Activated naive CD8-positive, alpha-beta T cell treated with anti-CD3 and anti-CD28 coated beads, Interleukin-2, amount 50 U/mL, for 24 hours (primary cell): ENCODE measurements at places on chromosomes 4 and X.

GRCh38 chr4:54085284-54085683 is 14.7 kb upstream of the GSX2 start:
- no peaks in the 10 kb centered on the region for H3K4me1 ChIP-seq
- peaks cover 13% of the 10 kb centered on the region for H3K27me3 ChIP-seq
- DNase-seq, result no peak
- H3K27ac ChIP-seq, result no peak overlapping the region

DNA sequence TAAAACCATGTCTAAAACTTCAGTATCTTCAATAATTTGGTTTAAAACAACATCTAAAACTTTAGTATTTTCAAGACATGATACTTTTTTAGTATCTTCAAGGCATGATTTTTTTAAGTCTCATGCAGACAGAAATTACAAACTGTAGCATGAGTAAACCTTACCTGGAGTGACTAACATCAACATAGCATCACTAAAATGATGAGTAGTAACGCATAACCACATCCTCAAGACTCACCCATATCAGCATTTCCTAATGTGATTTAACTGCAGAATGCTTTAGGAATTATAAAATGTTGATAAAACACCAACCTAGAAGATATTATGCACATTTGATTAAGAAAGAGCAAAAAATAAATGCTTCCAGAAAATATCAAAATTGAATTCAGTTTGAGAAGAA is 19.7 kb upstream of the EDNRA start:
- H3K36me3 ChIP-seq, result no peaks in the 10 kb centered on the region
- no peak overlapping the region for H3K4me3 ChIP-seq
- DNase-seq, result no peak
- H3K4me1 ChIP-seq, result no peaks in the 10 kb centered on the region
- no peak overlapping the region for H3K27ac ChIP-seq

DNA sequence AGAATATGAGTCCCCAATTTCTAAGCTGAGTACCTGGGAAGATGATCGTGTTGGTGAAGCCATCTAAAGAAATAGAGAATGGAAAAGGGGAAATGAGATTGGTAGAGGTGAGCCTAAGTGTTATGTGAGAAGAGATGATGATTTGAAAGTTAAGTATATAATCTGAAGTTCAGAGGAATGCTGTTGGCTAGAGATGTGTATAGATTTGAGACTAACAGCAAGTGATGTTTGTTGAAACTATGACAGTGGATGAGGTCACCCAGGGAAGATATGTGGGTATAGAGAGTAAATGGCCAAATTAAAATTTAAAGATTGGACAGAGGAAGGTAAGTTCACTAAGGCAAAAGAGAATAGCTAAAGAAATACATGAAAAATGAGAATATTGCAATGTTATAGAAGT is 324.2 kb downstream of the MAPK10 start:
- no peaks in the 10 kb centered on the region for H3K4me1 ChIP-seq
- peaks cover 2% of the 10 kb centered on the region for H3K27me3 ChIP-seq
- H3K27ac ChIP-seq, result no peak overlapping the region

DNA sequence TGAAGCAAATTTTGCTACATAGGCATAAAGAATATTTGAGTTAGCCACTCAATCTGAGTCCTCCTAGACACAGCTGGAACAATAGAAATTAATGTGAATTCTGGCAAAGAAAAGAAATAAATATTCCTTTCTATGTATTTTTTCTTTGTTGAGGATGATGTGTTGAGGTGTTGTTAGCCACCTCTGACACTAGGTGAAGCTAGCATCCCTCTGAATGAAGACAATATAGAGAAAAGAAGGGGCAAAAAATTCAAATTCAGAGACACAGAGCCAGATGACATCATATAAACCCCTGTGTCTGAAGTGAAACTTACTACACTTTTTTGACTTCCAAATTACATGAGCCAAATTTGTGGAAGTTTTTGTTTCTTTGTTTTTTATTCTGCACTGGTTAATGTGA is 34.6 kb upstream of the TMPRSS11D start:
- no peaks in the 10 kb centered on the region for H3K36me3 ChIP-seq
- H3K27ac ChIP-seq, result no peak overlapping the region
- H3K4me3 ChIP-seq, result no peak overlapping the region
- no peak for DNase-seq
- no peaks in the 10 kb centered on the region for H3K4me1 ChIP-seq
- peaks cover 2% of the 10 kb centered on the region for H3K27me3 ChIP-seq

DNA sequence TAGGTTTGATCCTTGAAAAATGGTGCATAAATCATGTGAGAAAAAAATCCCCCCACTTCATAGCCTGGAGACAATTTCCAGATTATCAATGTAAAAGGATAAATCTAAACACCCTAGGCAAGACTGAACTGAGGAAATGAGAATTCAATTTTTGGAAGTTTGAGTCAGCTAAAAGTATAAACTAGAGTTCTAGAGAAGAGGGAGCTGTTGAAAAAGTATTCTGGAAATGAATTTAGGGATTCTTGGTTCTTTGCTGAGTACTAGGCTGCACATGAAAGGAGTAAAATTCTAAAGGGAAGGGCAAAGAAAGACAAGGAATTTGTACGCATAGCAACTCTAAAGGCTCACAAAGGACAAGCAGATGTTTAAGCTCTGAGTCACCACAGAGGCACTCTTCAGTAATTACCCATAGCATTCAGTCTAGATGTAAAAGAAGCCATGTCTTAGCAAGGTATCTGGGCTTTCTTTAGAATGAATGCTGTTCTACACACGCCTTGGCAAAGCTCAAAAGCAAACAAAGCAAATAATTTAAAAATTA is 896.5 kb downstream of the PDHA2 start:
- H3K27ac ChIP-seq, result no peak overlapping the region
- no peak overlapping the region for H3K4me3 ChIP-seq
- DNase-seq, result no peak
- no peaks in the 10 kb centered on the region for H3K4me1 ChIP-seq

- H3K36me3 ChIP-seq, result peaks cover 57% of the 10 kb centered on the region
- peaks cover 42% of the 10 kb centered on the region for H3K4me1 ChIP-seq
- DNase-seq, result no peak
- H3K4me3 ChIP-seq, result no peak overlapping the region
Observed at GRCh38 chr4:113603911-113604310, 157.6 kb downstream of the CAMK2D start.

DNA sequence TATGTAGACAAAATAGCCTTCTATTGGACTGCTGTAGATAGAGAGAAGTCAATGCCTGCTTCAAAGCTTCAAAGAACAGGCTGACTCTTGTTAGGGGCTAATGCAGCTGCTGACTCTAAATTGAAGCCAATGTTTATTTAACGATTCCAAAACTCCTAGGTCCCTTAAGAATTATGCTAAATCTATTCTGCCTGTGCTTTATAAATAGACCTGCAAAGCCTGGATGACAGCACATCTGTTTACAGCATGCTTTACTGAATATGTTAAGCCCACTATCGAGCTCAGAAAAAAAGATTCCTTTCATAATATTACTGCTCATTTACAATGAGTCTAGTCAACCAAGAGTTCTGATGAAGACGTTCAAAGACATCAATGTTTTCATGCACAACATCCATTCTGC is 54.8 kb upstream of the RBMXL3 start:
- DNase-seq, result no peak
- no peak overlapping the region for H3K4me3 ChIP-seq

GRCh38 chr4:173669460-173670179 is 139.6 kb upstream of the HAND2 start:
- H3K4me1 ChIP-seq, result no peaks in the 10 kb centered on the region
- no peak overlapping the region for H3K4me3 ChIP-seq
- no peak for DNase-seq
- H3K36me3 ChIP-seq, result no peaks in the 10 kb centered on the region
- peaks cover 3% of the 10 kb centered on the region for H3K27me3 ChIP-seq
